Natural killer cell treated with Interleukin-12 subunit alpha and Interleukin-12 subunit beta and Interleukin-15 and Interleukin-18, amount 100 ng/mL, for 72 hours (primary cell): ENCODE measurements at places on chromosomes 16 and 17. TPM values are rescaled to one million over a fixed set of nuclear protein-coding genes. Genes with fewer than 3 reads are reported as not detected.

Gene TNFRSF17
- not detected for total RNA-seq

Gene AANAT
- total RNA-seq = 0.78 TPM

Gene RGS9
- 16.2 TPM for total RNA-seq

Gene PIMREG
- total RNA-seq = 3.9 TPM
